ENCODE measurements at places on chromosomes 6 and 20.
A peak's percentile ranks its signal among the peaks of the same experiment; 100 is the strongest.

GRCh38 chr20:57048027-57048869 is 218.2 kb downstream of the BMP7 start:
- no peak for DNase-seq

- no peak for DNase-seq
These were observed 260.6 kb downstream of the EYA4 start for GRCh38 chr6:133501675-133502270.

DNA sequence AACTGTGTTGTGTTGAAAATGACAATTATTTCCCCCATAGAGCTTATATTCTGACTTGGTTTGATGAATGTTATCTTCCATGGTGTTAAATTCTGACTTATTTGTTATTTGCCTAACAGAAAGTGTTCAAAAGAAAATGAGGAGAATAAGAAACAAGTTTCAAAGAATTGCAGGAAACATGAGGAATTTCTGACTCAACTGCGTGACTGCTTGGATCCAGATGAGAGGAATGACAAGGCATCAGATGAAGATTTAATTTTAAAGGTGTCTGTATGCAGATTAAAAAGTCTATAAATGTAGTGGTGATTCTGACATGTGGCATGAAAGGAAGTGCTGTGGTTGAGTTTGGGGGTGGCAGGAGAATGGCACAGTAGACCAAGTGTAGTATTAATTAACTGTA is 50.6 kb downstream of the CCDC170 start:
- no peak for DNase-seq

- no peak for DNase-seq
These were observed 84.9 kb downstream of the TIAM2 start for GRCh38 chr6:155079985-155080452.

DNA sequence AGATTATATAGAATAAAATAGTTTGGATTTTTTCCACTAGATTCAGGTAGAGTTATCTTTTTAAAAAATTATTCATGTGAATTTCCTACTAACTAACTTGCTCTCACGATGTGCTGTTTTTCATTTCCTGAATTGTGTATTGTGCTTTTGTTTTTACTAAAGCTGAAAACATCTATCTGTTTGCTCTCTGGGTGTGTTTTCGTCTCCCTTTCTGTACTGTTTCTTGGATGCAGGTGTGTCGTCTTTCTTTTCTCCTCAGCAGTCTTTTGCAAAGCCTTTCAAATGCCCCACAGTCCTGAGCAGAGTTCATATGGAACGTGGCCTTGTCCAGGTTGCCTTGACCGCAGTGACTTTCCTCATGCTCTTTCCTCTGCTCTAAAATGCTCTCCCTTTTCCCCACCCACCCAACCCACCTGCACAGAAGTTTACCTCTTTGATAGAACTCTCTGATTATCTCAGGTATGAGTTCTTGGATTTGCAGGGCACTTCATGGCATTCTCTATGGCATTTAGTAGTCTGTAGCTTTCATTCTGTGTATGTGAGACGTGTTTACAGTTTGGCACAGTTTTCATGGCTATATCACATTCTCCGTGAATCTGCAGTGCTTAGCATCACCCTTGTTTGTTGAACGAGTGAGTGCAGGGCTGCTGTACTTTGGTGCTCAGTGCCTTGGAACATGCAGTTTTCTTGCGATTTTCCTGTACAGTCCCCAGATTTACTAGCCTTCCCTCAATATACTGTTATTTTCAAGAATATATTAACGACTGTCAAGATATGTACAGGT is 77.1 kb downstream of the FARS2 start:
- no peak for DNase-seq

GRCh38 chr6:69973763-69974162 is 107.4 kb downstream of the COL19A1 start:
- no peak for DNase-seq

DNA sequence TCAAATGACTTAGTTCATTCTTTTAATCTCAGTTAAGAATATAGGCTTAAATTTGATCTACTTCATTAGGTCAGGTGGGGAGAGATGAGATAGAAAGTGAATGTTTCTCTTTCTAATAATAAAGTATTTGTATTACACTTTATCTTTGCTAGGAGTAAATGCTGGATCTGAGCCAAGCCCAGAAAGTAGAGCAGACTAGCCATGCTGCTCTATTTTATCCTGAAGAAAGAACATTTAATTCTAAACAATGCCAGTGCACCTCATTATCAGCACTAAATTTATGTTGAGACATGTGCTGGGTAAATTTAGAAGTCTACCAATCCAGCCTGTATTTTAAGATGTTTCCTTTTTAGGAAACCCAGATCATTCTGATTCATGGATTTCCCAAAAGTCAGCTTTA is 43.5 kb downstream of the AKIRIN2 start:
- no peak for DNase-seq

GRCh38 chr20:12068121-12068520 is 150.4 kb downstream of the BTBD3 start:
- DNase-seq: no peak

DNA sequence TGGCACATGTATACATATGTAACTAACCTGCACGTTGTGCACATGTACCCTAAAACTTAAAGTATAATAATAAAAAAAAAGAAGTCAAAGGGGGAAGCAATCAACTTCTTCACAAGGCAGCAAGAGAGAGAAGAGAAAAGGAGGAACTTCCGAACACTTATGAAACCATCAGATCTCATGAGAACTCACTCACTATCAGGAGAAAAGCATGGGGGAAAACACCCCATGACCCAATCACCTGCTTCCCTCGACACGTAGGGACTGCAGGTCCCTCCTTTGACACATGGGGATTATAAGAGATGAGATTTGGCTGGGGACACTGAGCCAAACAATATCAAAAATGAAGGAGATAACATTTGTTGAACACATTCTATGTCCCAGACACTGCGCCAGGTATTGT is 94.8 kb upstream of the PHACTR1 start:
- no peak for DNase-seq

- DNase-seq: no peak
These were observed 1162.2 kb upstream of the GJE1 start for GRCh38 chr6:140970485-140970884.

- DNase-seq: no peak
These were observed 48.0 kb upstream of the STXBP5 start for GRCh38 chr6:147156218-147156617.

DNA sequence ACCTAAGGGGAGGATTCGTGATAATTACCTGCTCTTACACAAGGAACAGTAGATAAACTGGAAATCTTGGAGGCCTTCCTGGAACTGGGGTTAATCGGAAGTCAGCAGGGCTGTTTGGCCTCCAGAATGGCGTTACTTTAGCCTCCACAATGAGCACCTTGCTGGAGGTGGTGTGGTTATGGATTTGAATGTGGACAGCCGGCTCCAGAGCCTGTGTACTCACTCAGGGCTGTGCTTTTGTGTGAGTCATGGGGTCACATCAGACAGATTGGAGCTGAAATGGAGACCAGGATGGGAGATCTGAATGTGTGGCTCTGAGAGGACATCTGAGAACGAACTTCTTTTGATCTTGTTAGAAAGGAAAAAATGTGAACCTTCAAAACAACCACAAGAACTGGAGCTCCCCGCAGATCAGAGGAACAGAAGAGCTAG is 30.4 kb downstream of the IGF2R start:
- DNase-seq: no peak

DNA sequence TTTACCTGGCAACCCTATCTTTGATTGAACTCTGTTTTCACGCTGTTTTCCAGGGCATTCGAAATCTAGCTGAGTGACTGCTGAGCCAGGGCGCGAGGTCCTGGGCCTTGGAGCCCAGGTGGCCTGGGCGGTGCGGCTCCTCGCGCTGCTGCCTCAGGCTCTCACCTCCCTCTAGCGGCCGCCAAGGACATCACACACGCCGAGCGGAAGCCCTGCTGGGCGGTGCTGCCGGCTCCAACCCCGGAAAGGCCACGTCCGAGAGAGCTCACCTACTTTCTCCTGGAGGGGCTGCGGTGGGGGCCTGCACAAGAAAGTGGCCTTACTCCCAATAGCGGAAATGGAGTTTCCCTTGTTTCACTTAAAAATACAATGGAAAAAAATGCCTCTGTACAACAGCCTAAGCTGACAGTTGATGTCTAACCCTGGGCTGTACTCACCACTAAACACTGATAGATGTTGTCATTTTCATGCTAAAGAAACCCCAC is 77.7 kb downstream of the ELOVL4 start:
- DNase-seq: peak; percentile 19

DNA sequence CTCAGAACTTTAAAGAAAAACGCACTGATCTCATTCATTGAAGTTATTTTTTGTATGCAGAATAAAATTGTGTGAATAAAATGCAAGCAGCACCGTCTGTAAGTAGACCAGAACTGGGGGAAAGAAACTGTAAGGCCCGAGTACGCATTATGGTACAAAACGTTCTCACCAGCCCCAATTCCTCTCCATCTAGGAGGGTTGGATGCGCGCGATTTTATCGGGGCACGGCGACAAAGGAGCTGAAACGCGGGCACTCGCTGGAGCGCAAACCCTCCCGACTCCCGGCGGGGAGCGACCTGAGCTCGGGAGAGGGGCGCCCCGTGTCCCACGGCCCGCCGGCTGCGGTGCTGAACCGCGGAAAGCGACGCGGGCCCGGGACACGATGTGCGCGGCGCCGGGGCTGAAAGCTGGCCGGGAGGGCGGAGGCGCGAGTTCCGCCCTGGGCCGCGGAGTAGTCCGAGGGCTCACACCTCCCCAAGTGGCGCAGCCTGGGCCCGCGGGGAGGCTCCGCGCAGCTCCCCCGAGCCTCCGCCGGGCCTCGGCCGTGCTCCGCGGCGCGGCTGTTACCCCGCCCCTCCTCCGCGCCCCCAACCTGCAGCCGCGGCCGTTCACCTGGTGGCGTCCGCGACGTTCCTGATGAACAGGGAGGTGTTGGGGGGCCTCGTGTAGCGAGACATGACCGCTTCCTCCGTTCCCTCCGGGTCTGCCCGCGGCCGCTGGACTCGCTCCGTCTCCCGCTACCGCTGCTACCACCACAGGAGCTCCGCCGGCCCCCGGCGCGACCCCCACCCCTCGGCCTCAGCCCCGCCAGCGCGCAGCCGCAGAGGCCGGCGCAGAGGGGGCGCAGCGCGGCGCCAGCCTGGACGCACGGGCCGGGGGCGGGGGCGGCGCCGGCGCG is at the start of gene SRSF12:
TSS of gene SRSF12 (minus strand) at position 861 of the 898 bp plus-strand sequence. CDS start at position 677, 184 bp downstream.
- no peak for DNase-seq

DNA sequence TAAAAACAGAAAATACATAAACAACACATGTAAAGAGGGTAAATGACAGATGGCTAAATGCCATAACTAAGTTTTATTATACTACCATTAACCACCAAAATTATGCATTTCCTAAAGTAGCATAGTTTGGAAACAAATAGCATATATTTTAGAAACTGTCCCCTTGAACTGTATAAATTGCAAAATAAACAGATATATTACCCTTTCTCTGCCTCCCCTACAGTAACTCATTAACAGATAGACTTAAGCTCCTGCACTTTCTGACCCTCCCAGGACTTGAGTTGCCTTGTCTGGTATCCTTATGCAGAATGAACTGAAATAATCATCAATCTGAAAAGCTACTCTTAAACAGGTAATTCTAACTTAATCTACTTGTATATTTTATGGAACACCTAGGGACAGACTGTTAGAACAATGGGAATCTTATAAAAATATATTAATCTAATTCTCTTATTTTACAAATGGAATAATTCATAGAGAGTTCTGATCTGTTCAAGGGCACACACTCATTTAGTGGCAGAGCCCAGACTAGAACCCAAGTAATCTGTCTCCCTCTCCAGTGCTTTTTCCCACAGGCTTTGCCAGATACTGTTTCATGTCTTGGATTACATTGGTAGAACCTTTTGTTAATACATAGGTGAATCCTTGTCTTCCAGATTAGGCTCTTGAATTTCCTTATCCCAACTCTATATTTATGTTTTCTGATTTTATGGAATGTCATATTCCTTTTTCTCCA is 50.6 kb upstream of the LOC128125822 start:
- no peak for DNase-seq

DNA sequence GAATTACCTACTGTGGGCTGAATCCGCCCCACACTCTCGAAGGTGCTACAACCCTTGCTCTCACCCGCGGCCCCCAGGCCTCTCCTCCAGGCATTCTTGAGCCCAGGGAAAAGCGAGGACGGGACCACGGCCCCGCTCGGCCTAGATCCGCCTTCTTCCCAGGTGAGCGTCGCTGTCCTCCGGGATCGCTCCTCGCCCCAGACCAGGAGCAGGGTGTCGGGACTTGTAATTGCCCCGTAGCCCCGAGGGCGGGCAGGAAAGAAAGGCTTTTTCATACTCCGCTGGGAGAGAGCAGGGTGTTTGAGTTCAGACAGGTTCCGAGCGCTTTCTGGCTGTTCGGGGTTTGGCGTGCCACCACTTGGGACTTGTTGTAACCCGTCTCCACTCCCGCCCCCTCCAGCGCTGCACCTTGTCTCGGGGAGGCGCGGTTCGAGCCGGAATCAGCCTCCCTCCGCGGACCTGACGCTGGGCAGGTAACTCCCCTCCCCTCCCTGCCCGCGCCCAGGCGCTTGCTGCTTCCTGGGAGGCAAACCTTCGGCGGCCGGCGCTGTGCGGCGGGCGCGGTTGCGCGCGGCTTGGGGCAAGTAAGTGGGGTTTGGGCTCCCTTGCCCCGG is at the start of gene FAM83B:
TSS of gene FAM83B (plus strand) at position 529 of the 614 bp plus-strand sequence. CDS start 23,476 bp downstream, outside the sequence.
- no peak for DNase-seq

GRCh38 chr20:63173552-63174191 is 42.3 kb downstream of the YTHDF1 start:
- no peak for DNase-seq

GRCh38 chr6:14476793-14477531 is 359.4 kb downstream of the CD83 start:
- no peak for DNase-seq

DNA sequence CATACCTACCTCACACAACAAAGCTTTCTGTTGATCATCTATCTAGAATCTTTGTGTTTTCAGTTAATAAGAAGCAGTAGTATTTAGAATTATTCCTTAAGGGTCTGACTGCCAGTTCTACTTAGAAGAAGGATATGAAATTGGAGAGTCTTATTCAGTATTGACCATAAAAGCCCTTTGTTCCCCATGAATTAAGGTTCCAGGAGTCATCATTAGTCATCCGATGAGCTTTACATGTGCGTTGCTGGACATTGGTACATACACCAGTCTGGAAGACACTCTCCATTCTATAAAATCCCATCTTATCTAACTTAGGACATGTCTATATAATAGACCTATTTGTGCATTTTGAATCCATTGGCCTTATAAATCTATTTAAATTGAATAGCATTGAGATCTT is 34.4 kb upstream of the RNF217 start:
- DNase-seq: no peak

DNA sequence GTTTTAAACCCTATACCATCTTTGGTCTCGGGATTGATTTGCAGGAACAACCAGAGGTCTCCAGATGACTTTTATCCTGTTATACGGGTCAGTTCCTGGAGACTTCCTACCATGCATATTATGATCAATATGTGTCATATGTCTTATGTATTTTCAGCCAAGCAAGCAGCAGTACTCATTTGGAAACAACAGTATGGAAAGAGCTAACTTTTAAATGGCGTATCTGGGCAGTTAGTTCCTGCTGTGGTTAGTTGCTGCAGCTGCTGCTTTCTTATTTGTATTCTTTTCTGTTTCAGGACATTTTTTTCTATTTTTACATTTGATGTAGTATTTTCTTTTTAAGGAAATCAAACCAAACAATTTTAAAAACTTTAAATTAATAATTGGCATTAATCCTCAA is 207.5 kb downstream of the MANEA start:
- no peak for DNase-seq
